ENCODE measurements at places on chromosomes 2 and 18.

DNA sequence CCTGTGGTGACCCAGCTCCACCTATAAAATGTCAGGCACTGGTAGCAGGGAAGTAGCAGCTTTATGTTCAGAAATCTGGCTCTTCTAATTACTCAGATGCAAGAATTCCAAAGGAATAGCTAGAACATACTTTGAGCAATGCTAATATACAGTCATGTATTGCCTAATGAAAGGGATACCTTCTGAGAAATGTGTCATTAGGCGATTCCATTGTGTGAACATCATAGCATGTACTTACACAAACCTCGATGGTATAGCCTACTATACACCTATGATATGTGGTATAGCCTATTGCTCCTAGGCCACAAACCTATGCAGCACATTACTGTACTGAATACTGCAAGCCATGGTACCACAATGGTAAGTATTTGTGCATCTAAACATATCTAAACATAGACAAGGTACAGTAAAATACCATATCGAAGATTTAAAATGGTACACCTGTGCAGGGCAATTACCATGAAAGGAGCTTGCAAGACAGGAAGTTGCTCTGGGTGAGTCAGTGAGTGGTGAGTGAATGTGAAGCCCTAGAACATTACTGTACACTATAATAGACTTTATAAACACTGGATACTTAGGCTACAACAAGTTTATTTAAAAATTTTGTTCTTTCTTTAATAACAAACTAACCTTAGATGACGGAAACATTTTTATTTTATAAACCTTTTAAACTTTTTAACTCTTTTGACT, 50.3 kb upstream of the ETAA1 start:
- no peak for DNase-seq

DNA sequence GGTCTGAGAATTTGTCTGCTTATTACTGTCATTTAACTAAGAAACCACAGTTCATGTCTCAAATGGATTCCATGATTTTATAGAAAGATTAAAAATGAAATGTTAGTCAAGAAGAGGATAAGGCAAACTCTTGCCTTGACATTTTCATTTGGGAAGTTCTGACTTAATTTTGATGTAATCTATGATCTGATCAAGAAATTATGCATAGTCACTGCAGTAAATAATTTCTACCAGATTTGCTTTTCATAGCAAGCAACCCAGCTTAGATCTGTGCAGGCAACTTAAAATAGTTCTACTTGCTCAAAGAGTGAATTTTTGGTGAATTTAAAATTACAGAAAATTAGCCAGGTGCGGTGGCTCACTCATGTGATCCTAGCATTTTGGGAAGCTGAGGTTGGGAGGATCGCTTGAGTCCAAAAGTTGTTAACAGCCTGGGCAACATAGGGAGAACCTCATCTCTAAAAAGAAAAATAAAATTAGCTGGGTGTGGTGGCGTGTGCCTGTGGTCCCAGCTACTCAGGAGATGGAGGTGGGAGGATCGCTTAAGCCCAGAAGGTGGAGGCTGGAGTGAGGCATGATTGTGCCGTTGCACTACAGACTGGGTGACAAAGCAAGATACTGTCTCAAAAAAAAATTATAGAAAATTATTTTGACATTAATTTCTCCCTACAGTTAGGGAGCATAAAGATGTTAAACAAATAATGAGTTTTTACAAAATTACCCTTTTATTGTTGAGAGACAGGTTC, 158.7 kb upstream of the MYO3B start:
- DNase-seq, result no peak

GRCh38 chr18:48667276-48668254, 128.7 kb downstream of the CTIF start:
- DNase-seq, result no peak

DNA sequence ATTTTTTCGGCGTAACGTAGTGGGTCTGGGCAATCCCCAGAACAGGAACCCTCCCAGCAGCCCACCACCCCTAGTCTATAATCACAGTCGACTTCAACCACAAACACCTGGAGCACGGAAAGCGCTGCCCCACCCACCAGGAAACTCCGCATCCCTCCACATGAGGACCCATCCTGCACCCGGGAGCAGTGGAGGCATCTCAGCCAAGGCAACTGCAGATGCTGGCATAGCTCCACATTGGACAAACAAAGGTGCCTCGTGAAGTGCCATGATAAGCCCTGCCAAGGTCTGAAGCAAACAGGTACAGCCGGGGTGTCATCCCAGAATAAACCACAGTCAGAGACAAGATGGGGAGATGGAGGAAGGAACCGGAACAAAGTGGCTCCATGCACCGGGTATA, 24.3 kb upstream of the COPS8 start:
- no peak for DNase-seq

DNA sequence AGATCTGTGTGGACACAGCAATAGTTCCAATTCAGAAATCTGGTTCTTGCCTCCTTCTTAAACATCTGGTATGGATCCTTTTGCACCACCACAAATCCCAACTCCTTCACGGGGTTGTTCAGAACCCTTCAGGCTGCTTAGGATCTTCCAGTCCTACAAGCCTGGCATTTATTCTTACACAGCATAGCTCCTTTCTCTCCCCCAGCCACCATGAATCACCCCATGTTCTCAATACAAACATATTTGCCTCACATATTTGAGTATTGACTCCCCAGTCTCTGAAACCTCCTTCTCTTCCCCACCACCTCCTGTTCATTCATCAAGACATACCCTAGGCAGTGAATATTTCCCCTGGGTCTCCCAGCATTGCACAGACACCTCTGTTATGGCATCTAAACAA, 155.2 kb downstream of the ALK start:
- peak; percentile 72 for DNase-seq

DNA sequence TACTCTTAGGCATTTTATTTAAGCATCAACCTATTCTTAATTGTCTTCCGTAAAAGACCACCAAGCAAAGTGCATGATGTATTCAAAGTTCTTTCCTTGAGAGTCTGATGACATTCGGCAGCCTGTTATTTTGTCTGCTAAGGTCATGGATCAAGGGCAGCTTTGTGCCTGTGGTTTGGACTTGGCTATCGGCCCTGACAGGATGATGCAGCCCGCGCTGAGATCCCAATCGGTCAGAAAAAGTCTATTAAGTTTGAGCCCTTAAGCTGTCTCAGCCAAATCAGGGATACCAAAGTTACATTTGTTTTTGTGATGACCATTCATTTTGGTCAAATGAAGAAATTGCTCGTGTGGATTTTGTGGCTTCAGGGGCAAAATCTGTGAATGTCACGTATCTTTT, 718.9 kb upstream of the FANCL start:
- DNase-seq, result no peak

DNA sequence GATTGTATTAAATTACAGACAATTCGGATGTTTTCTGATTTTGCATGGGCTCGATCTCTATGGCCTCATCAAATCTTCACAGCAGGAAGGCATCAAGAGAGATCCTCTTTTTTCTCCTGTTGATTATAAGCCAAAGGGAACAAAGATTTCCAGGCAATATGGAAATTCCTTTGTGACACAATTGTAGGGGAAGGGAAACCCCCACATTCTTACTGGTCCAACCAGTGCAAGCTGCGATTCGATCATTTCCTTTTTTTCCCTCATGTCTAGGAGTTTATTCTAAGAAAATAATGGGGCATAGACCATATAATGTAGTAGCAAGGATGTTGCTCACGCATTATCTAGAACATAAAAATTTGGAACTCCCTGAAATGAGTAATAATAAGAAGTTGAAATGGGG, 87.7 kb downstream of the LYPD6 start:
- no peak for DNase-seq

- DNase-seq, result no peak
Measured at GRCh38 chr2:195106681-195107380, 550.2 kb upstream of the SLC39A10 start.

GRCh38 chr2:64852771-64853241, 136.4 kb upstream of the SLC1A4 start:
- no peak for DNase-seq

Measured in AG08395 (cell line).